ENCODE measurements at places on chromosomes 16 and 17. TPM values are rescaled to one million over a fixed set of nuclear protein-coding genes. Genes with fewer than 3 reads are reported as not detected.

The C17orf50 gene
- total RNA-seq = not detected

The ZFHX3 gene
- 19.9 TPM for total RNA-seq

The PIPOX gene
- 0.34 TPM for total RNA-seq

The ADAD2 gene
- not detected for total RNA-seq

DNA sequence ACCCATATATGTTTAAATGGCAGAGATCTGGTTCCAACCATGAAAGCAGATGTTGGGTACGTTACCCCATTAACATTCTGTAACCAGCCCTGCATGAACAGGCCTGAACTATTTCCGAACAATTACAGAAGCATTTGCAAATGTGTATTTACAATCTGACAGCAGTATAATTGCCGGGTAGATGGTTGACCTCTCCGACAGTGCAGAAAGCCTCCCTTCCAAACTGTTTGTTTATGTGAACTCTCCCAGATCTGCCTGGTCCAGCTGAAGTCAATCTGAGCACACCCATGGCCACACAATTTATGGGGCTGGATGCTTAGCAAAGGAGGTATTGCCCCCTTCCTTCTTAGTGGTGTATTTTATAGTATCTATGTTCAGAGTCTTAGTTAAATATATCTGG lies 21.8 kb downstream of the NUDT7 start:
- no peak for DNase-seq

- no peak for DNase-seq
Observed at GRCh38 chr17:68375566-68375965, 81.7 kb downstream of the WIPI1 start.

GRCh38 chr16:19033761-19034160 lies 33.7 kb upstream of the COQ7 start:
- no peak for DNase-seq

- DNase-seq = peak; percentile 42
Observed at GRCh38 chr17:9875441-9875840, 29.6 kb downstream of the RCVRN start.

DNA sequence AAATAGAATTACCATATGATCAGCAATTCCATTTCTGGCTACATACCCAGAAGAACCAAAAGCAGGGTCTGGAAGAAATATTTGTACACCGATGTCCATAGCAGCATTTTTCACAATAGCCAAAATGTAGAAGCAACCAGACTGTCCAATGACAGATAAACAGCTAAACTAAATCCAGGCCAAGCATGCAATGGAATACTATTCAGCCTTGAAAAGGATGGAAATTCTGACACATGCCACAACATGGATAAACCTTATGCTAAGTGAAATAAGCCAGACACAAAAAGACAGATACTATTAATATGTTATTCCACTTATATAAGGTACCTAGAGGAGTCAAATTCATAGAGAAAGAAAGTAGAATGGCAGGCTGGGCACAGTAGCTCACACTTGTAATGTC lies 25.9 kb upstream of the CREBBP start:
- DNase-seq = no peak

DNA sequence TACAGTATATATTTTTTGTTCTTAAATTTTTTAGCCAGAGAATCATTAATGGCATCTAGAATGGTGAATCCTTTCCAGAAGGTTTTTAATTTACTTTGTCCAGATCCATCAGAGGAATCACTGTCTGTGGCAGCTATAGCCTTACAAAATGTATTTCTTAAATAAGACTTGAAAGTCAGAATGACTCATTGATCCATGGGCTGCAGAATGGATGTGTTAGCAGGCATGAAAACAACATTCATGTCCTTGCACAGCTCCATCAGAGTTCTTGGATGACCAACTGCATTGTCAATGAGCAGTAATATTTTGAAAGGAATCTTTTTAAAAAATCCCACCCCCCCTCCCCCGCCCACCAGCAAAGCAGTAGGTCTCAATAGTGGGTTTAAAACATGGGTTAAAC lies 51.4 kb downstream of the CACNG1 start:
- DNase-seq = peak; percentile 2

DNA sequence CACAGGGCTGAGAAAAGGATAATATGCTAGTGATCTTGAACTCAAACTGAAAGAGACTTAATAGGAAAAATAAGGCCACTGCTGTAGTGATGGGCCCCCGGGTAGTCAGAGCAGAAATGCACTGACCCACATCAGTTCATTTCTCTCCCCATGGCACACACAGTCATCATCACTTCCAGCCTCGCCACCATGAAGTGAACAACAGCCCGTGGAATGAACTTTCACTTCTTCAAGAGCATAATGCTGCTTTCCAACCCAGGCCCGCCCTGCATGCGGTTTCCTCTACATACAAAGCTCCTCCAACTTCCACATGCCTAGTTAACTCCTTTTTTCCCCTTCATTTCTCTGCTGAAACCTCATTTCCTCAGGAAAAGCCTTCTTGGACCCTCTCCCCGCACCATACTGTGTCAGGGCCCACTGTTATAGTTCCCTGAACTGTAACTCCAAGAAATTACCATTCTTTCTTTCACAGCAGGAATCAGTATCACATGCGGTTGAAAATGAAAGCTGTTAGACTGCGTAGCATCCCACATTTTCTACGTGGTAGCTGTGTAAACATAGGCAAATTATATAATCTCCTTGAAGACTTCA lies 65.8 kb upstream of the SMIM36 start:
- peak; percentile 86 for DNase-seq
